ENCODE measurements at places on chromosomes 3 and 15. TPM values are rescaled to one million over a fixed set of nuclear protein-coding genes. Genes with fewer than 3 reads are reported as not detected.

The TMEM42 gene
- 25.5 TPM for total RNA-seq

The C3orf18 gene
- total RNA-seq: 33.0 TPM

The BFSP2 gene
- not detected for total RNA-seq

The PLXNA1 gene
- total RNA-seq: 94.1 TPM

The XYLB gene
- total RNA-seq: 11.7 TPM

The ASB14 gene
- not detected for total RNA-seq

The B2M gene
- total RNA-seq: 363 TPM

The IQCH gene
- total RNA-seq: 6.1 TPM

The GAP43 gene
- total RNA-seq: 199 TPM

The TEX264 gene
- 39.2 TPM for total RNA-seq

The TMCO5A gene
- total RNA-seq: not detected

The XCR1 gene
- not detected for total RNA-seq

The IGDCC3 gene
- 5.1 TPM for total RNA-seq

The HTR3C gene
- total RNA-seq: not detected

The ECT2 gene
- 11.8 TPM for total RNA-seq

The CYP8B1 gene
- total RNA-seq: not detected

The GP9 gene
- total RNA-seq: not detected

The STAC gene
- 0.47 TPM for total RNA-seq

The CFAP161 gene
- total RNA-seq: 0.53 TPM

The HOMER2 gene
- 38.0 TPM for total RNA-seq

The MEIS2 gene
- 37.3 TPM for total RNA-seq

The SATB1 gene
- 133 TPM for total RNA-seq

The CDCP1 gene
- total RNA-seq: 0.66 TPM

The CAPN7 gene
- total RNA-seq: 44.9 TPM

The ILDR1 gene
- not detected for total RNA-seq

The BCHE gene
- total RNA-seq: 8.4 TPM

The LEO1 gene
- total RNA-seq: 23.8 TPM

The ZPLD1 gene
- total RNA-seq: not detected

The ZDHHC23 gene
- 44.7 TPM for total RNA-seq

The GPR176 gene
- total RNA-seq: 36.9 TPM

The ZNF80 gene
- not detected for total RNA-seq

The LRRIQ4 gene
- 0.35 TPM for total RNA-seq

The CACNA1D gene
- total RNA-seq: 76.1 TPM

The TMEM115 gene
- total RNA-seq: 25.3 TPM

The PODXL2 gene
- 66.9 TPM for total RNA-seq

The LIPC gene
- 1.7 TPM for total RNA-seq

The C3orf52 gene
- 0.57 TPM for total RNA-seq

The SLC12A1 gene
- 2.4 TPM for total RNA-seq

The IL16 gene
- total RNA-seq: 6.4 TPM

The SHC4 gene
- total RNA-seq: 11.4 TPM

The CYP1A2 gene
- total RNA-seq: not detected

The CD200 gene
- 71.6 TPM for total RNA-seq

The ZNF621 gene
- total RNA-seq: 24.8 TPM

The PIGB gene
- 12.7 TPM for total RNA-seq

The TLE3 gene
- 56.2 TPM for total RNA-seq

The OPA1 gene
- total RNA-seq: 109 TPM

The CLDN16 gene
- total RNA-seq: 1.4 TPM

The CPOX gene
- 44.7 TPM for total RNA-seq

The PXYLP1 gene
- 39.1 TPM for total RNA-seq

The FAM107A gene
- total RNA-seq: 837 TPM

The INKA1 gene
- 1.8 TPM for total RNA-seq

The B4GALT4 gene
- 25.1 TPM for total RNA-seq

The RBP2 gene
- not detected for total RNA-seq

The KCNAB1 gene
- 36.2 TPM for total RNA-seq

The IL5RA gene
- total RNA-seq: not detected

The PGBD4 gene
- total RNA-seq: 3.8 TPM

The TARS3 gene
- 49.6 TPM for total RNA-seq

The IRAK2 gene
- total RNA-seq: 6.0 TPM

All from dorsolateral prefrontal cortex (tissue), 122 donors.